ENCODE measurements at places on chromosomes 2 and 18.

GRCh38 chr2:187319441-187320108 lies 128.5 kb downstream of the CALCRL start:
- DNase-seq, result no peak

DNA sequence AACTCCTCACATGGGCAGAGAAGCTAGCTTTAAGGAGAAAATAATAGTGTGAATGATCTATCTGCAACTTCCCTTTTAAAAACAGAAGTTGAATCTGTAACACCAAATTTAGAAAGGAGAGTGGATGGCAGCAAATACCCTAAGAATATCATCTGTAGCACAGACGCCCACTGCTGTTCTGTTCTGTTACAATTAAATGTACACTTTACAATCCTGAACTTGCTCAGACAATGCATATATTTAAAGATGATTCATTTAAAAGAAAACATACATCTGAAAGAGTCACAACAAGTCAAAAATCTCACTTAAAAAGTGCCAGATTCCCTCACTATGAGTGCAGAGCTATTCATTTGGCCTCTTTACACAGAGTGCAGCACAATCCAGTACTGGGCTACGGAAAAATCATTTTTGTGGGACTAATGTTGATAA lies 8.0 kb upstream of the SERTAD2 start:
- DNase-seq, result no peak

GRCh38 chr2:60546756-60547420 lies 6.6 kb downstream of the BCL11A start:
- no peak for DNase-seq

GRCh38 chr2:51107841-51108240 lies 75.9 kb upstream of the NRXN1 start:
- DNase-seq, result no peak

DNA sequence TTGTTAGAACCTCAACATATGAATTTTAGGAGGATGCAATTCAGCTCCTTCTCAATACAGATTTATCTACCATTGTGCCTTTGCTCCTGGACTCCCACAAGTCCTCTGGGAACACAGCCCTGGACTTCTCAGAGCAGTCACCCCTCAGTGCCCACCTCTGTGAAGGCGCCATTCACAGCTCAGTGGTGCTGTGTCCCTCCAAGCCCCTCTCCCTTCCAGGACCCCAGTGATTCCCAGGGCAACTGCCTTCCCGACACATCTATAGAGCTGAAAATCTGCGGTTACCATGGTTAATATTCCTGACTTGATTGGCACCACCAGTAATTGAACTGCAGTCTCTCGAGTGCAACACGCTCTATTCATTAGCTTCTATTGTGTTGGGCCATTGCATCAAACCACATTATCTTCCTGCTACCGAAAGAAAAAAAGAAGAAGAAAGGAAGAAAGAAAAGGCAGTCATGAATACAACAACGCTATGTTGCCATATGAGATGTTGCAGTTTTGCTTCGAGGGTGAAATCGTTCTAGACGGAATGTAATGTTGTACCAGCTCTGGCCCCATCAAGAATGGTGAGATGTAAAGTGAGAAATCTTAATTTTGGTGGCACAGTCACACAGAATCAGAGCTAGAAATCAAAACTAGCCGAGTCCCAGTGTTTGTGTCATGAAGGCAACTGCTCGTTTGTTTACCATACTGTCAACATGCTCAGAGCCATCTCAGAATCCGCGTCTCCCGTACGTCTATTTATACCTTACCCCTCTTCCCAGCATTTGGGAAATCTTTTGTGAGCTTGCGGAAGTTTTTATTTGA lies 524.0 kb upstream of the ID2 start:
- no peak for DNase-seq

DNA sequence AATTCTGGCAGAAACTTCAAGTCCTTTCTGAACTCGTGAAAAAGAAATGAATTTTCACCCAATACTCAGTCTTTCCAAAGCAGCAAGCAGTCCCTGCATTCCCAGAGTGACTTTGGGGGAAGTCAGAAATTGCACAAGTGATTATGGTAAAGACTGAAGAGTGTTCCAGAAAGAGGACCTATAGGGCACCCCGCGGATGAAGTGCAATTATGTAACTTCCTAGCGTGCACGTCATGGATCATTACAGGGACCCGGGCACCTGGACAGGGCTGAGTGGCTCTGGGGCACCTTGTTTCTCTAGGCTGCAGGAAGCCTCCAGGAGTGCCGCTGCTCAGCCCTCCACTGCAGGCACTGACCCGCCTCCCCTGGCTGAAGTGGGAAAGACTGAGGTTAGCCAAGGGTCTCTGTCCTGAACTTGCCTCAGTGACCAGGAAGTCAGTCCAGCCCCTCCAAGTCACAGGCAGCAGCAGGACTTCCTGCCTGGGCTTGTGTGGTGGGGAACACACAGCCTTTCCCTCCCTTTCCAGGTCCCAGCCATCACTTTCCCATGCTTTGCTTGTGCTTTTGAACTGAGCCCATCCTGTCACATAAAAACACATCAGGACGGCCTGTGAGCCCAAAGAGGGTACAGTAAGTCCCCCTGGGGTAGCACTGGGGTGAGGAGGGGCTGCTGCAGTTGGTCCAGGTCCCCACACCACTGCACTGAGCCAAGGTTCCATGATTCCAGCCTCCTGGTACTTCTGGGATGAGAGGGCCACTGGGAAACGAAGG lies 19.8 kb downstream of the TMEM185B start:
- no peak for DNase-seq

DNA sequence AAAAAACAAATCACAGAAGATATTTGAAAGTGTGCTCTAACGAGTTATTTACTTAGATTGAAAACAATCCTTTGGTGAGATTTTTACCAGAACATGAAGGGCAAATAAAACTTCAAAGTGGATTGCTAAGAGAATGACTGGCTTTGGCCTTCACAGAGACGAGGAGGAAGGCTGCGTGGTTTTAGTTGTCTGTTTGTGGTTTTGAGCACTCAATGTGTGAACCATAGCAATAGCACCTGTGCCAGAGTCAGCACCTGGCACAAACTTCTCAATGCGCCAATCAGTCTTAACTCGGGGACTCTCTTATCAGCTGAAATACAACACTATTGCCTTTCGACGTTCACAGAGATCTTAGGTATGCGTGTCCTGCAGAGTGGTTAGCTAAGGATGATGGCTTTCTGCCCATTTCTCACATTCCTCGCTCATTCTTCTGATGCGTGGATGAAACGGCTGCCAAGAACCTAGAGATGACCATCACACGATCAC lies 70.0 kb downstream of the MBP start:
- no peak for DNase-seq

- no peak for DNase-seq
These were observed 84.2 kb upstream of the PHLPP1 start for GRCh38 chr18:62631173-62631572.

DNA sequence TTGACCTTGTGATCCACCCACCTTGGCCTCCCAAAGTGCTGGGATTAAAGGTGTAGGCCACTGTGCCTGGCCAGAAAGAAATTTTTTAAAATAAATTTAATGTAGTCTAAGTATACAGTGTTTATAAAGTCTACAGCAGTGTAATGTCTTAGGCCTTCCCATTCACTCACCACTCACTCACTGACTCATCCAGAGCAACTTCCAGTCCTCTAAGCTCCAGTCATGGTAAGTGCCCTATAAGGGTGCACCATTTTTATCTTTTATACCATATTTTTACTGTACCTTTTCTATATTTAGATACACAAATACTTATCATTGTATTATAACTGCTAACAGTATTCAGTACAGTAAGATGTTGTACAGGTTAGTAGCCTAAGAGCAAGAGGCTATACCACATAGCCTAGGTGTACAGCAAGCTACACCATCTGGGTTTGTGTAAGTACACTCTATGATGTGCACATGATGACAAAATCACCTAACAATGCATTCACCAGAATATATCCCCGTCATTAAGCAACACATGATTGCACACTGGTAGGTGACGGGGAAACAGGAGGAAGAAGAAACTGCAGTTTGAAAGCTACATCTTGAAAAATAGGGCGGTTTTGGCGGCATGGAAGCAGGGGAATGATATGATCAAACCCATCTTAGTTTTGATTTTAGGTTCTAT lies 105.1 kb upstream of the ITGB6 start:
- DNase-seq, result no peak

DNA sequence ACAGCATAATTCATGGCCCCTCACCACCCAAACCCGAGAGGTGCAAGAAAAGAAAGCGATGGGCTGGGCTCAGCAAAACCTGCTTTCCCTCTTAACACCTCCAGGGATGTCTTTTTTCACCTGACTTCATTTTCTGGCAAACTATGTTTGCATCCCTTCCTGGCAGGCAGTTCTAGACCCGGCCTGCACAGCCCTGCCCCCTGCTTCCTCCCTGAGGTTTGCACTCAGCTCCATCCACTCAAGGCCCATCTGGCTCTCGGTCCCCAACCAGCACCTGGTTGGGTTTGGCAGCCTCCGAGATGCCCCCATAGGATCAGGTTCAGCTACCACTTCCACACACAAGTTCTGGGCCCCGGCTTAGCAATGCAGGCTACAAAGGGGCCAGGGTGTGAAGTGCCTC lies 185.7 kb downstream of the SMAD7 start:
- DNase-seq, result no peak

GRCh38 chr2:235639428-235639773 lies 145.6 kb downstream of the AGAP1 start:
- DNase-seq, result no peak
